ENCODE measurements at places on chromosomes 12 and 14.

GRCh38 chr12:110998165-110998564 is 77.8 kb upstream of the MYL2 start:
- DNase-seq: no peak

DNA sequence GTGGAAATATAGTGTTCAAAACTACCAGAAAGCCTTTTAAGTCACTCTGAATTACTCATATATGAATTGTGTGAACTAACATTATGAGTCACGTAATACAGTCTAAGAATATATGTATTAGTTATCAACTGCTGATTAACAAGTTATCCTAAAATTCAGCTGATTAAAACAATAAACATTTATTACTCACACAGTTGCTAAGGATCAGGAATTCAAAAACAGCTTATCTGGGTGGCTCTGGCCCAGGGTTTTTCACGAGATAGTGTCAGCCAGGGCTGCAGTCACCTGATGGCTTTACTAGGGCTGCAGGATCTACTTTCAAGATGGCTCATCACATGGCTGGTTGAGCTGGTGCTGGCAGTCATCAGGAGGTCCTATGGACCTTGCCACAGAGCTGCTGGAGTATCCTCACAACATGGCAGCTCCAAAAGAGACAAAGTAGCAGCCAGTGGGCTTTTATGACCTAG is 36.5 kb downstream of the CORO1C start:
- no peak for DNase-seq

DNA sequence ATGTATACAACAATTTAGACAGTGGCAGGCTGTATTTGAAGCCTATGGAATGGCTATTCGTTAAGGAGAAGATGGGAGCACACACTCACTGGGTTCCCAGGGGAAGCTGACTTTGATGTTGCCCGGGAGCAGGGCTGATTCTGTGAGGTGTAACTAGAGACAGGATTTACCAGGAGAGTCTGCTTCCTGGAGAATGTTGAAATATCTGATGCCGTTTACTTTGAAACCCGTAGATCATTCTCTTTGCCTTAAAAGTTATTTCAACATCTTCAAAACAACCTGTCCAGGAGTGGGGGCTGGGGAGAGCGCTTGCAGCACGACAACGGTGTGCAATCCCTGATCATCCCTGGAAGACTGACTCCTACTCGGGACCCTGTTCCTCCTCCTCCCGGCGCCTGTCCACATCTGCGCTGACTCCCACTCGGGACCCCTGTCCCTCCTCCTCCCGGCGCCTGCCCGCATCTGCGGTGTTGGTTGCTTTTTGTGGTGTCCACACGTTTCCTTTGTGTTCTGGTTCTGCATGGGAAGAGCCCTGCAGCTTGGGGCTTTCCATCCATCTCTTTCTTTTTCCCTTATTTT is 72.6 kb downstream of the AACS start:
- no peak for DNase-seq

- no peak for DNase-seq
Measured at GRCh38 chr14:94963051-94963450, 193.1 kb upstream of the GSC start.

All from epithelial cell of prostate (primary cell).